ENCODE measurements at places on chromosomes 5 and 9.
A peak's percentile ranks its signal among the peaks of the same experiment; 100 is the strongest.

DNA sequence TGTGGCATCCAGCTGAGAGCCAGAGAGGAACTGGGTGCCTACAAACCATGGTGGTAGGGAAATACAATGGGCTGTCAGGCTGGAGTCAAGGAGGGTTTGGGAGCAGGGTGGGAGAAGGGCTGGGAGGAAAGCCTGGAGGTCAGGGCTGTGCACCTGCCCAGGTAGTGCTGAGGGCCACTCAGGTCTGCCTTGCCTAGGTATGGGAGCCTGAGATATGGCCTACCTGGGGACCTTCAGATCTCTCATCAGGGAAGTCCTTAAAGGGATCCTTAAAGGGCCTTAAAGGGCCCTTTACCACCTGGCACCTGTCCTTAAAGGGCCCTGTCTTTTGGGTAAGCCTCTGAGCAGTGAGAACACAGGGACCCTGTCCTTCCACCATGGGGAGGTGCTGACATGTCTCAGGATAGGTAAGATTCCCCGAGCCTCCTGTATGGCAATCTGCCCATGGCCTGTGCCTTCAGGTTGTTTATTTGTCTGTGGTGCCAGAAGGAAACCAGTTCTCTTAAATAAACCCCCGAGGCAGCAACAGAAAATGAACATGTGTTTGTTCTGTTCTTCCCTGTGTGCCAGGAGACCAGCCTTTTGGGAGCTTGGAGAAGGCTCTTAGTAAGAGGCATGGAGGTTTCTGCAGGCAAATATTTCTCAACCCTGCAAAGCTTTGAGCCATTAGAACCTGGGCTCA, 23.3 kb downstream of the SLC25A48 start:
- DNase-seq = no peak

DNA sequence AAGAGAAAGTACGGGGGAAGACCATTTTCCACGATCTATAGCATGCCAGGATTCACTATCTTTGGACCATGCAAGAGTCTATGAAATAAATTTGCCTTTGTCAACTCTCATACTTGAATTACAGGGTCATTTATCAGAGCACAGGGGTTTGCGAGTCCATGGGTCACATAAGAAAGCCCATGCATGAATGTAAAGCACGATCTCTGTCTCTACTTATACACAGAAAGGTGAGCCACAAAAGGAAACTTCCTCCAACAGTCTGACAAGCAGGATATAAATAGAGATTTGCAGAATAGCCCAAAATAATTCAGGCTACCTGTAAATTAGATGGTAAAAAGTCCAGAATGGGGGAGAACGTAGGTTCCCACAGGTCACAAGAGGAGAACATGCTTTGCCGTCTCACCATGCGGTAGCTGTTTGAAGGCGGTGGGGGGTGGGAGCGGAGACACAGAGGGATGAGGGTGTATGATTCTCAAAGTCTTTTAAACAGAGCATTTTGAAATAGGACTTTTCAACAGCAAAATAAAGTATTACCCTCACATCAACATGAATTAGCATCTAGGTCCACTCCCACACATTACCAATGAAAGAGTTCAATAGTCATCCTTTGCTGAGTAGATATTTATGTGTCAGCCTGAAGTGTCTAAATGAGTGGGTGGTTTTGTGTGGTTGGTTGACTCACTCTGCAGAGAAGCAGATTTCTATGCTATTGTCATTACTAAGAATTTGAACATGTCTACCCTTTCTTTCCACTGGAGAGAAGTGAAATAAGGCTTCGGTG, 279.7 kb downstream of the EBF1 start:
- no peak for DNase-seq

GRCh38 chr5:6788956-6789649, 75.9 kb downstream of the TENT4A start:
- DNase-seq = peak; percentile 68

GRCh38 chr5:151628112-151628823, 37.1 kb upstream of the FAT2 start:
- DNase-seq = no peak

DNA sequence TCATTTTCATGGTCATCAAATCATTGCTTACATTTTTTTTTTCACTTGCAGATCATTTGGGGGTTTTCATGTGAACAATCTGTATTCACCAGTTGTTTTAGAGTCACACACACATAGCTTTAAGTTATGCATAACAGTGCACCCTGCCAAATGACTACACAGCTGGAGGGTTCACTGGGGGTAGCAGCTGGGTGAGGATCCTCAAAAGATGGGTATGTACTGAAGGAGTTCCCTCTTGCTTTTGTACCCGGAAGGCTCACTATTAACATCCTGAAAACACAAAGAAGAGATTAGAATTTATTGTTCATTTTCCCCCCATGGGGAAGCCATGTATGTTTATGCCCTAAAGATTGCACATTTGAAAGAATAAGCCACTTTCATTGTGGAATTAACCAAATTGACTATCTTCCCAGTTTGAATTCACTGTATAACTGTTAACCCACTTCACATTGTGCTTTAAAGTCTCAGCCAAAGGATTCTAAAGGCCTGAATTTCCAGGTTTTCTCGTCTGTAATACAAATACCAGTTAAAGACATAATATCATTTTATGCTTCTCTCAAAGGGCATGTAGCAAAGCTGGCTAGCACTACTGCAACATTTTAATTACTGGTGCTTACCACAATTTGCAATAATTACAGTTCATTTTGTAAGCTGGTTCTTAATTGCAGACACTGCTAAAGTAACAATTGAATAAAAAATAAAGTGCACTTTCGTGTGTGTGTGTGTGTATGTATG, 466.4 kb upstream of the MEF2C start:
- no peak for DNase-seq

DNA sequence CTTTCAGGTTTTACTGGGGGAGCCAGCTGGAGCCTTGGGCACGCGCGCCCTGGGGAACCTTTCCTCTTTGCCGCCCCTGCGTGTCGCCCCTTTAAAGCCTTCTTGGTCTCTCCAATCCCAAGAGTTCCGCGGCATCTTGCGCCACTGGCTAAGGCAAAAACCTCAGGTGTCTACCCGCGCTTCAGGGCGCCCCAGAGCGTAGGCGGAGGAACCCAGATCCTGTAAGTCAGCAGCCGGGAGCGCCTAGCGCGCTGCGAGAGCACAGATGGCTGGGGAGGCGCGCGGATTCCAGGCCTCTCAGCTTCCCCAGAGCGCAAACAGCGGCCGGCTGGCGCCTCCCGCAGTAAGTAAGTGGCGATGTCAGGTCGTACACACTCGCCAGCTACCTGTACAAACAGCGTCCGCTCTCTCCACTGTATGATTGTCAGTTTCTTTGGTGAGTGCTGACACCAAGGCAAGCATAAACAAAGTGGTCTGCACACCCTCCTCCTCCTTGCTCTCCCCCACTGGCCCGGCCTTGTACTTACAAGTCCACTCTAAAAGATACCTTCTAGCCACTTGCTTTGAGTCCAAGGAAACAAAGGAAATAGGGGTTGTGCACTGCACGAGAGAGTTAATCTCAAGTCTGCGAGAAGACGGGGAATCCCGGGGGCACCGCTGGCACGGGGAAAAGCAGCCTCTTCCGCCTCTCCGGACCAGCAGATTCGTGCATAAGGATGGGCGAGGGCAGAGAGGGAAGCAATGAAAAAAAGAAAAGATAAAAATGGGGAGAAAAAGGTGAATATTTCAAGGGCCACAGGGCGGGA, 2.9 kb downstream of the HTR1A start:
- DNase-seq = peak; percentile 83

- no peak for DNase-seq
These were observed 129.7 kb downstream of the RAPGEF6 start for GRCh38 chr5:131505237-131505908.

- no peak for DNase-seq
These were observed 12.6 kb downstream of the NNT start for GRCh38 chr5:43615445-43616184.

- no peak for DNase-seq
These were observed 830.9 kb downstream of the MAT2B start for GRCh38 chr5:164336276-164336675.

GRCh38 chr5:33832404-33833236, 59.2 kb downstream of the ADAMTS12 start:
- no peak for DNase-seq

DNA sequence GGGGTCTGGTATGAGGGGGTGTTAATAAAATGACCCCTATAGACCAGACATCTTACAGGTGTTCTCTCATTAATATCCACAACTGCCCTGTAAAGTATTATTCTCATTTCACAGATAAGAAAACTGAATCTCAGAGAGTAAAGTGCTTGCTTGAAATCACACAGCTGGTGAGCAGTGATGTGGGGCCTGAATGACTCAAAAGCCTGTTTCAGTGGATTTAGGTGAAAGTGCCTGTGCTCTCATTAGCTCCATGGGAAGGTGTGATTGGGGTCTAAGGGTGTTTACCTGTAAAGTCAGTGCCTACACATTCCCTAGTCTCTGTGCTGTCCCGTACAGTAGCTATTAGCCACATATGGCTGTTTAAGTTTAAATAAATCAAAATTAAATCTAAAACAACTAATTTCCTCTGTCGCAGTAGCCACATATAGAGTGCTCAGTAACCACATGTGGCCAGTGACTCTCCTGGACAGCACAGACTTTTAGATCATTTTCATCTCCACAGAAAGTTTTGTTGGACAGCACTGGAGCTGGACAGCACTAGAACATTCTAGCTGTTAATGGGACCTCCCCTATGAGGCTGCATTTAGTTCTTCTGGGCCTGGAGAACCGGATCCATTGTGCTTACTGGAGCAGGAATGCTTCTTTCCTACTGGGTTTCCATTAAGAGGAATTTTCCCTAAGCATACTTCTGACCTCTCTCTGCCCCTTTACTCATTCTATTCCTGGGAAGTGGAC, 52.5 kb upstream of the SEMA6A start:
- no peak for DNase-seq

DNA sequence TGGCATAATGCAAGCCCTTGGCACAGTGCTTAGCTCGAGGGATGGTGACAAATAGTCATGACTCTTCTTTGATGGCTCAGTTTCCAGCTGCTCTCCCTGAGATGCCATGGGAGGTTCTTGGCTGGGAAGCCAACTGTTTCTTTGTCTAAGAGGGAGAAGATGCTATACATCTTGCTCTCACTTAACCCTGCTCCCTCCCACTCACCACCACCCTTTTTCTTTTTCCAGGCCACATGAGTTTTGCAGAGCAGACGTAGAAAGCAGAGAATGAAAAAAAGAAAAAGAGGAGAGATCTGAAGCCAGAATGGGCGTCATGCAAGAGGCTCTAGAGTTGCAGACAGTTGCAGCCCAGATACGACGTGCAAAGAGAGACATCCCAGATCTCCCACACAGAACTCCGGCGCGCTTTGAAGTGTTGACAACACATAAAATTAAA, 160.5 kb downstream of the FGF18 start:
- no peak for DNase-seq

DNA sequence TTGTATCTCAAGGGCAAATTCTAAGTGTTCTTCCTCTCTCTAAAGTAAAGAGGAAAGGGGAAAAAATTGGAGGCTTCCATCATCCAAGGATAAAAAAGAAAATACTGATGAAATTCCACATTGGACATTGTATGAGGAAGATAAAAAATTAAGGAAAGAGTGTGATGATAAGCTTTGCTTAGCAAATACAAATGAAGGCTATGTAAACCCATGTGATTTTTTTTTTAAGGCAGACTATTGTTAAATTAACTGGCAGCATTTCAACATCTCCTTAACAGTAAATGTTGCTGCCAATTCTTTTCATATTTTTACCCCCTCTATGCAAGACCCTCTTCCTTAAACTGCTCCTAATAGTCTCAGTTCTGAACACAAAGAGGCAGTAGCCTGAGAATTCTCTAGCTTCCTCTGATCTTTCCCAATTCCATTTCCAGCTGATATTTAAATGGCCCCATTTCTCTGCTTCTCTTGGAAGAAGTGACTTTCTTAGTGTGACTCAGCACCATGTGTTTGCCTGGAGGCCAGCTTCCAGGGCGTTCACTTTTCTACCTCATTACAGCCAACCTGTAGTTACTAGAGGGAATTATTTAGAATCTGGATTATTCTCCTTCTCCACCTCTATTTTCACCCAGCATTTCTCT, 159.7 kb downstream of the TLE1 start:
- no peak for DNase-seq

GRCh38 chr5:58405175-58405574, 54.7 kb downstream of the PLK2 start:
- DNase-seq = no peak

GRCh38 chr9:3650994-3651622, 125.3 kb upstream of the RFX3 start:
- no peak for DNase-seq

DNA sequence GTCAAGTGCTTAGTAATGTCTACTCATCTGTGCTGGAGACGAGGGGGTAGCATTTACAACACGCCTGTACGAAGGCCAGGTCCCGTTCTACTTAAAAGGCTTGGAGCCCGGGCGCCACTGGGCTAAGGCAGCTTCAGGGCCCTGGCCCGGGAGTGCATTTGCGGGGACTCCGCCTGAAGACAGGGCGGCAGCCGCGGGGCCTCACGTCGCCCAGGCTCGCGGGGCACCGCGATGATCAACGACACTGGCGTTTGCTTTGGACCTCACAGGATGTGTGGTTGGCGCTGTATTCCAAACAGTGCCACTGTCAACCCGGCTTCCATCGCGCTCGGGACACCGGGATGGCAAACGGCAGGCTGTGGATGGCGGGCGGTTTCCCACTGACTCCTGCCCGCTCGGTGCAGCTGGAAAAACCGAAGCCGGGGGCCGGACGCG, 1.1 kb upstream of the TENT4A start:
- DNase-seq = peak; percentile 71

DNA sequence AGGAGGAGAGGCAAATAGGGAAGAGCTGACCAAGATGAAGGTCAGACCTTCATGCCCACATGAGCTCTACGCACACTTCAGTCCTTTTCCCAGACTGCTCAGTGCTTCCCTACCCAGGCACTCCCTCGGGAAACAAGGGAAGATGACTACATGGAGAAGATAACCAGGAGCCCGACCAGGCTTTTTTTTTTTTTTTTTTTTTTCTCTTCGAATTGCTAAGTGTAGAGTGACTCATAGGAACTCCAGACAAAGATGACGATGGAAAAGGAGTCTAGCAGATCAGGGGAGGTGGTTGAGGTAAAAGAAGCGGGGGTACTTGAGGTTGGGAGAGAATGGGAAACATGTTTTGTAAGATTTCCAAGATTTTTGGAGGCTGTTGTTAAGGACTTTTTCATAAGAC, 526.1 kb downstream of the BNC2 start:
- DNase-seq = no peak

GRCh38 chr5:10649666-10650380, 86.0 kb downstream of the ANKRD33B start:
- DNase-seq = no peak

DNA sequence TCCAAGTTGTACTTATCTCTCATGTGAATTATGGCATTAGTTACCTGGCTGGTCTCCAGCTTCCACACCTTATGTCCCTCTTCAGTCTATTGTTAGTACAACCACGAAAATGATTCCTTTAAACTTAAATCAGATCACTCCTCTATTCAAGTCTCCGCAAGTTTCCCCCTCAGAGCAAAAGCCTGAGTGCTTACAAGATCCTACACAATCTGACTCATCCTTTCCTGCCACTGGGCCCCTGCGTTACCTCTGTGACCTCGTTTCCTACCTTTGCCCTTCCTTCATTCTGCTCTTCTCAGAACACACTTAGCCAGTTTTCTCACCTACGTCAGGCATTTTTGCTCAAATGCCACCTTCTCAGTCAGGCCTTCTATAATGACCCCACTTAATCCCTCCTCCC, 45.1 kb upstream of the GLIS3 start:
- no peak for DNase-seq

Measured in H1 (cell line).